ENCODE measurements at places on chromosomes 5 and 9.

- DNase-seq, result no peak
These were observed 66.7 kb downstream of the DAB2IP start for GRCh38 chr9:121718084-121718483.

- DNase-seq, result no peak
These were observed 94.7 kb downstream of the PPARGC1B start for GRCh38 chr5:149824846-149825245.

- no peak for DNase-seq
These were observed 175.3 kb downstream of the RFK start for GRCh38 chr9:76218886-76219445.

- no peak for DNase-seq
These were observed 338.4 kb downstream of the DNAH5 start for GRCh38 chr5:13606051-13606450.

GRCh38 chr5:17190799-17191391 lies 26.5 kb upstream of the BASP1 start:
- no peak for DNase-seq

- DNase-seq, result no peak
These were observed 3.2 kb upstream of the ANXA1 start for GRCh38 chr9:73148447-73148937.

DNA sequence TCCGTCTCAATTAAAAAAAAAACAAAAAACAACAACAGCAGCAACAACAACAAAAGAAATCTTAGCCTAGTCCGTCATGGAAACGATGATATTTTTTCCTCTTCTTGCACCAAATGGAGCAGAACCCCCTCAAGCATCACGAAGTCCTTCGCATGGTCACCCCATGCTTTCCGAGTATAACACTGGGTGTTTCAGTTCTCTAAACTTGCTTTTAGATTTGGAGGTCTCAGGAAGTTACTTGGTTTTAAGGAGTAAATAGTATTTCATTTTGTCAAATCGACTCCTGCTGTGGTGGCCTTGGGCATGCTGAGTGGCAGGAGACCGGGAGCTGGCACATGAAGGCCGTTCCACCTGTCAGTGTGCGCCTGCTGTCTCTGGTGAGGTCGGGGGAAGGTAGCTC lies 118.5 kb upstream of the CACNA1B start:
- DNase-seq, result no peak

- DNase-seq, result no peak
These were observed 3.7 kb downstream of the SIL1 start for GRCh38 chr5:139194486-139194885.
